ENCODE measurements at places on chromosomes 3 and 15.

DNA sequence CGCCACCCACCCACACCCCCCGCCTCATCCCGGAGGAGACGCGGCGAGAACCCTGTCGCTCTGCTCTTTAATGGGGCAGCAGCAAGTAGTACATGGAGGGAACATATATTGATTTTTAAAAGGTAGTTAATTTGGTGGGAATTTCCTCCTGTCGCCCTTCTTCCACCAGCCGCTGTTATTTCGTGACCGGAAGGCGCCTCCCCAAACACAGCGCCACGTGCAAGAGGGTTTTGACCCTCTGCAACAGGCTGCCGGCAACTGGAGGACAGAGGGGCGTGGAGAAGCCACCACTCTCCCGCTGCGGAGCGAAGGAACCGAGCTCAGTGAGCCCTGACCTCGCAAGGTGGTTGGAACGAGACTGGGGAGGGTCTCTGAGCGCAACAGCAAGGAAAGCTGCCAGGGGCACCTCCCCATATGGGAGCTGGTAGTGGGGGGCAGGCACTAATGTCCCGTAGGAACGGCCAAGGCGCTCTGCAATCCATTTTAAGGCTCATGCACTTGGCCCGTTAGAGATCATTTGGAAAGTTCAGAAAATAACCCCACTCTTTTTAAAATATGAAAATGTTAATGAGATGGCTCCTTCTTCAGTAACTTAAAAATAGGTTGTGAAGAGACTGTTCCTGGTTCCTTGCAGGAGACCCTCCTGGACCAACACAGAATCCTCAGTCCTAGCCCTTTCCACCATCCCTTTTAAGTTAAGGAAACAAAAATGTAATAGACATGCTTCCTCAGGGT, 4.3 kb downstream of the ONECUT1 start:
- H3K27me3 ChIP-seq: peaks cover 77% of the 10 kb centered on the region
- no peaks in the 10 kb centered on the region for H3K36me3 ChIP-seq
- no peak overlapping the region for H3K27ac ChIP-seq
- H3K4me3 ChIP-seq: no peak overlapping the region
- no peak for DNase-seq

DNA sequence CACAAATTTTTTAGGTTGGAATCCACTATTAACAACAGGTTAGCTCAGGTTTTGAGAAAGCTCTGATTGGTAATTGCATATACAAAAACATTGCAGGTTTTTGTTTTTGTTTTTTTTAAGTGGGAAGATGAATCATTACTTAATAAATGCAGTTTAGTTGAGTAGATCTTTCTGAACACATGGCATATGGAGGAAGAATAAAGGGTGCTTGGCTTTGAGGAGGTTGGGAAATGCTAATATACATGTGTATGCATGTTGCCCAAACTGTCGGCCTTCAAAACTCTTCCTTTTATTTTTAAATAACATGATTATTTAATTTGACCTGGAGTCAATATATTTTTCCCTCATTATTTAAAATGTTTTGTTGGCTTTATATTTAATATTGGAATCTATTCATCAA, 32.8 kb downstream of the ZBTB38 start:
- no peak overlapping the region for H3K27ac ChIP-seq
- peaks cover 2% of the 10 kb centered on the region for H3K4me1 ChIP-seq
- H3K27me3 ChIP-seq: no peaks in the 10 kb centered on the region
- no peak overlapping the region for H3K4me3 ChIP-seq
- peaks cover 47% of the 10 kb centered on the region for H3K36me3 ChIP-seq

DNA sequence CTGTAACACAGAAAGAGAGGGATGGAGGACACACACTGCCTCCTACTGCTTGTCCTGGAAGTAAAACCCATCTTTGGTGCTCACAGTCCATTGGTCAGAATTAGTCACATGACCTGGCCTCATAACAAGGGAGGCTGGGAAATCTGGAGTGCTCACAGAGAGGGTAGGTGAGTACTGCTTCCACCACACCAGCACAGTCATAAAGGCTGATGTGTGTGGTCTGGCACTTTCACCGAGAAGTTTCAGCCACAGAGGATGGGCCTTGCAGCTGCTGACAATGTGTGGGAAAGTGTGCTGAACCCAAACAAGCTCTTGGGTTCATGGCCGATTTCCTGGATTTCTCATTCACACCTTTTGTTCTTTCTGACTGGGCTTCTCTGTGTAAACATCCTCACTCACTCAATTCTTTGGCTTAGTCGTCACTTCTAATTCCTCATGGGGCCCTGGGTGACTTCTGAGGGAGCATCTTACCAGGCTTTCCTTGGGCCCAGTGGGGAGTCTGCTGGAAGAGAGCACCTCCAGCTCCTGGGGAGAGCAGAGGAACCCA, 100.7 kb downstream of the ASB7 start:
- H3K4me1 ChIP-seq: peaks cover 7% of the 10 kb centered on the region
- DNase-seq: peak; percentile 65

GRCh38 chr3:191563722-191564121, 102.8 kb downstream of the PYDC2 start:
- no peaks in the 10 kb centered on the region for H3K27me3 ChIP-seq
- no peak overlapping the region for H3K4me3 ChIP-seq
- no peak overlapping the region for H3K27ac ChIP-seq
- H3K4me1 ChIP-seq: peaks cover 1% of the 10 kb centered on the region

DNA sequence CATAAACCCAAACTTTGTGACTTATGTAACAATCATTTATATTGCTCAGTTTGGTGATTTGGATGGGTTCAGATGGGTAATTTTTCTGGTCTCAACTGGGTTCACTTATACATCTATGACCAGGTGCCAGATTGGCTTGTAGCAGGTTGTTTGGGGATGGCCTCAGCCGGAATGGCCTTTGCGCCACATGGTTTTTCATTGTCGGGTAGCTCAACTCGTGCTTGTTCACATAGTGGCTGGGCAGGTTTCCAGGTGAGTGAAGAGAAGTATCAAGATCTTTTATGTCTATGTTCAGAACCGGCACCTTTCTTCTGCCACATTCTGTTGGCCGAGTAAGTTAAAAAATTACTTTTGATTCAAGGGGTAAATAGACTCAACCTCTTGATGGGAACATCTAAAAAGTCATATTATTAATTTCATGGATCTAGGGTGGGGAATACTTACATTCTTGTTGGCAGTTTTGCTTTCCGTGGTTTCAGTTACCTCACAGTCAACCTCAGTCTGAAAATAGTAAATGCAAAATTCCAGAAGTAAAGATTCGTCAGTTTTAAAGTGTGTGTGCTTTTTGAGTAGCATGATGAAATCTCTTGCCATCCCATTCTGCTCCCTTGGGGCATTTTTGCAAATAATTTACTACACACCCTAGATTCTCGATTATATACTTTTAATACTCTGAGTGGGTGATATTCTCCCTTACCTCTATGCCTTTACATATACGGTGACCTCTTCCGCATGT, 745.7 kb upstream of the CCDC54 start:
- H3K4me3 ChIP-seq: no peak overlapping the region
- peaks cover 2% of the 10 kb centered on the region for H3K4me1 ChIP-seq
- no peaks in the 10 kb centered on the region for H3K27me3 ChIP-seq
- H3K36me3 ChIP-seq: no peaks in the 10 kb centered on the region
- no peak for DNase-seq
- H3K27ac ChIP-seq: no peak overlapping the region

DNA sequence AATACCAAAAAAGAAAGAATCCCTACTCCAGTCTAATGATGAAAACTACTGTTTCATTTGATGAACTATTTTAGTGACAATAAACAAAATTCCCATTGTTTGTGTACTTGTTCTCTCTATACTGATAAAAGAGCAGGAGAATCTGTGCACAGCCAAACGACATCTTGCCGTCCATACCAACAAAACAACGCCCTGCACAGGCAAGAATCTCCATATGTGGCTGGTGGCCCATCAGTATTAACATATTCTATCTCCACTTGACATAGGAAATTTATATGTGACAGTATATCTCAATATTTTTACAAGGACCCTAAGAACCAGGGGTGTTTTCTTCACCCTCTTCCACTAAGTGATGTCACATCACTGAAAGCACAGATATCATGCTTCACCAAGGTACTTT, 279.5 kb downstream of the ULK4 start:
- H3K4me3 ChIP-seq: no peak overlapping the region
- peak overlapping the region; percentile 100 for H3K27ac ChIP-seq
- no peak for DNase-seq
- no peaks in the 10 kb centered on the region for H3K27me3 ChIP-seq
- H3K36me3 ChIP-seq: no peaks in the 10 kb centered on the region

DNA sequence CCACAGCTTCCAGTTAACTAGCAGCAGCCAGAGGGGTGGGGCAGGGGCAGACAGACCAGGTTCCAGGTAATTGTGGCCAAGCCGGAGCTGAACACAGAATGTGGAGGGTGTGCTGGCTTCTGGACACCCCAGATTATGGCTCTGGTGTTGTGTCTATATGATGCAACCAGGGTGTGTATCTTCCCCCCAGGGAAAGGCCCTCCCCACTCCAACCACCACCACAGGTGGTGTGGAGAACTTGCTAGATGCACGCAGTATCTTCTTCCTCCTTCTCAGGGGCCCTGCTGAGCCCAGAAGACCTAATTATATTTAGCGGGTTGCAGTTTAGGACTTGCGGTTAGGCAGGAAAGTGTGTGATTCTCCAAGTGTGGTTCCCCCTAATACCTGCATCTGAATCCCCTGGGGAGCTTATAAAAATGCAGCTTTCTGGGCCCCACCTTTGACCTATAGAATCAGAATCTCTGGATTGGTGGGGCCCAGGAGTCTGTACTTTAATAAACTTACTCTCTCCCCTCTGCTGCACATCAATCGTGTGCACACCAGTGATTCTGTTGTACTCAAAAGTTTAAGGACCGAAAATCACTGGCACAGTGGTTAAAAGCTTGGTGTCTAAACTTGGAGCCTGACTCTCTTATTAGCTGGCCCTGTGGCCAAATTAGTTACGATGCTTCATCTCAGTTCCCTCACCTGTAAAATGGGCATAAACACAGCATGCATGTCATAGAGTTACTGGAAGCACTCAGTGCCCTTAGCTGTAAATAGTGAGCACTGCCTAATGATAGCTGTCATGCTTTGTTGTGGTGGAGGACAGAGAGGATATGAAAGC, 379.1 kb upstream of the PROK2 start:
- H3K27ac ChIP-seq: no peak overlapping the region
- DNase-seq: no peak
- no peak overlapping the region for H3K4me3 ChIP-seq
- H3K4me1 ChIP-seq: no peaks in the 10 kb centered on the region

DNA sequence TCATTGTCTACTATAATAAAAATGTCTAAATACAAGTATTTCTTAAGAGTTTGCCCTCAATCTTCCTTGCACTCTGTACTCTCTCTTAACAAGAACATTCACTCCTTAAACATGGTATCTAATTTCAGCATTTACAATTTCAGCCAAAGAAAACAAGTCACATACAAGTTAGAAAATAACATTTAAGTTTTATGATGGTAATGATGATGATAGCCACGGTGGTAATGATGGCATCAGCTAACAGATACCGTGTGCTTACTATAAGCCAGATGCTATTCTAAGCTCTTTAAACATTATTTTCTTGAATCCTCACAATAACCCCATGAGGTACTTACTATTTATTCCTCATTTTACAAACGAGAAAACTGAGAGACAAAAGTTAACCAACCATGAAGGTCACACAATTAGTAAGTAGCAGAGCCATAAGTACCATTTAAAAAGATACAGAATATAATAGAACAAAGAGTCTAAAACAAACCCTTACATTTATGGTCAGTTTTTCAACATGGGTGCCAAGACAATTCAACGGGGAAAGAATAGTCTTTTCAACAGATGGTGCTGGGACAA, 7.4 kb downstream of the SPICE1 start:
- no peaks in the 10 kb centered on the region for H3K27me3 ChIP-seq
- H3K4me1 ChIP-seq: no peaks in the 10 kb centered on the region
- peaks cover 18% of the 10 kb centered on the region for H3K36me3 ChIP-seq
- no peak overlapping the region for H3K27ac ChIP-seq

- no peak overlapping the region for H3K27ac ChIP-seq
- H3K4me1 ChIP-seq: no peaks in the 10 kb centered on the region
- peak; percentile 89 for DNase-seq
- no peaks in the 10 kb centered on the region for H3K36me3 ChIP-seq
- no peak overlapping the region for H3K4me3 ChIP-seq
- H3K27me3 ChIP-seq: no peaks in the 10 kb centered on the region
Observed at GRCh38 chr3:161171113-161171512, 50.0 kb upstream of the NMD3 start.

DNA sequence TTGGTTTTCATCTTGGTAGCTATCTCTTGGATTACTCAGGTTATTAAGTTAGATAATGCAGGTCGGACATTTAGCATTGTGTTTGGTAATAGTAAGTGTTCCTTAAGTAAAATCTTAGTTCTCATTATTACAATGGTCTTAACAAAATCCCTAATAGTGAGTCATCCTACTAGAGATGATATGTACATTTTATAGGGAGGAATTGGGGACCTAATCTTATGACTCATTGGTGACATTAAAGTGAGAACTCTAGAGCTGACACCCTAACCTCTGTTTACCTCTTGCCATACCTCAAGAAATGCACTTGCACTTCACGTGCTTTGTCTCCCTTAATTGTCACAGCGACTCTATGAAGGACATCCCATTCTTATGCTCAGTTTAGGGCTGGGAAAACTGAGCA, 174.9 kb downstream of the CADPS start:
- no peaks in the 10 kb centered on the region for H3K27me3 ChIP-seq
- DNase-seq: no peak
- no peaks in the 10 kb centered on the region for H3K36me3 ChIP-seq
- no peak overlapping the region for H3K4me3 ChIP-seq
- no peaks in the 10 kb centered on the region for H3K4me1 ChIP-seq
- H3K27ac ChIP-seq: no peak overlapping the region

DNA sequence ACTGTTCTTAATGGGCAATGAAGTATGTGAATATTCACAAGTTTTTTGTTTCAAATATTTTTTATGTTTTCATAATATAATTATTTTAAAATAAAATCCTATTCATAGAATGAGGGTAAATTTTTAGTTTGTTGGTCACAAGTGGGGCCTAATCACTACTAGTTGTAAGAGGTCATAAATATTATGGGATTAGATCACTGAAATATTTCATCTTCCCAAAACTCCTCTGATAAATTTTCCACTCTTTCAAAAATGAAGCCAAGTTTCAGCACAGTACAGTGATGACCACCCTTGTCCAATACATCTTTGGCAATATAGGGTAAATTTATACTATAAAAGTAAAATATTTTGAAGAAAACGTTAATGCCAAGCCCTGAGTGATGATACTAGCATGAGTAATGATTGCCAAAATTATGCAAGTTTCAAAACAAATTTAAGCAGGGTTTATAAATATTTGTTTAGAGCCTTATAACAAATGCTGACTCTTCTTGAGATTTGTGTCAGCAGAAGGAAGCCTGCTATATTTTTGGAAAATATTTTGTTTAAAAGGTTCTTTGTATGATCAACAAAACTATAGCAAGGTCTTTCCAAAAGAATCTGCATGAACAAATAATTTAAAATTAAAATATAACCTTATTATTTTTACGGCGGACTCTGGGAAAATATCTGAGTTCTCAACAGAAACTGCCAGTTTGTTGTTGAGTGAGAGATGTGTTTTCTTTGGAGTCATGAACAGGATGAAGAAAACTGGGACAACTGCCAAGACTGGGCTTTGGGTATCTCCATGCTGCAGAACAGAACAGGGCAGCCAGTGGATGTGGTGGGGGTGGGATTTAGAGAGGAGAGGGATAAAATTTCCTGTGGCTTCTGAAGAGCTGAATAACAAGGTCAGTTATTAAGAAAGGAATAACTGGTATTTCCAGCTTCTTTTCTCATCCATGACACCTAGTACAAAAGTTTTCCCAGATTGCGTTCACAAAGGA, 17.9 kb upstream of the TM4SF1 start:
- no peak overlapping the region for H3K4me3 ChIP-seq
- peaks cover 5% of the 10 kb centered on the region for H3K4me1 ChIP-seq
- no peaks in the 10 kb centered on the region for H3K36me3 ChIP-seq
- no peak for DNase-seq
- peak overlapping the region; percentile 11 for H3K27ac ChIP-seq
- no peaks in the 10 kb centered on the region for H3K27me3 ChIP-seq

All from mesenchymal stem cell (in vitro differentiated cells and primary cell).